Natural killer cell (primary cell): ENCODE measurements at places on chromosomes 6 and 20. TPM values are rescaled to one million over a fixed set of nuclear protein-coding genes. Genes with fewer than 3 reads are reported as not detected.

DNA sequence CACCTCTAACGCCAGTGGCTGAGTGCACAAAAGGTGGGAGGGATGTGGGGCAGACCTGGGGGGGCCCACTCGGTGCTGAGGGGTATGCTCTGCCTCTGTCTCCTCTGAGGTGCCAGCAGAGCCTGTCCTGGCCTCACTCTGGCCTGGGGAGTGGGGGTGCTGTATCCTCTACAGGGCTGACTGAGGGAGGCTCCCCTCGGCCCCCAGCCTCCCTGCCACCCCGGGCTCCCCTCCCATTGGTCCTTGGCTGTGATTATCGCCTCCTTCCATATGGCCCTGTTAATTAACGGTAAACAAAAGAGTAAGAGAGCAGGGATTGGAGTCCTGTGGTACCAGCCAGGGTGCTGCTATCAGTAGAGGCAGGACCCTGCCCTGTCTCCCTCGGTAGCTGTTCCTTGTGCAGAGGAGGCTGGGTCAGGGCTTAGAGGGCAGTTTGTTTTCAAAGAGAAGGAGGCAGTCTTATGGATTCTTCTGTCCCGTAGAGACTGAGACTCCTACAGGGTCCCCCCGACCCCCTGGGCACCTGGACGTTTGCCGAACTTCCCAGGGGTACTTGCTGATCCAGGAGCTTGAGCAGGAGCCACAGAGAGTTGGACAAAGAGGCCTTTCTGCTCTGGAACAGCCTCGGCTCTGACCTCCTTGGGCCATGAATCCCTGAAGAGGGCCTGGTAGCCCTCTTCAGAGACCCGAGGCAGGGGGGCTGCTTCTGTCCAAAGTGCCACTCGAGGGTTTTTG, 1.8 kb downstream of the MYT1 start:
- DNase-seq: no peak

DNA sequence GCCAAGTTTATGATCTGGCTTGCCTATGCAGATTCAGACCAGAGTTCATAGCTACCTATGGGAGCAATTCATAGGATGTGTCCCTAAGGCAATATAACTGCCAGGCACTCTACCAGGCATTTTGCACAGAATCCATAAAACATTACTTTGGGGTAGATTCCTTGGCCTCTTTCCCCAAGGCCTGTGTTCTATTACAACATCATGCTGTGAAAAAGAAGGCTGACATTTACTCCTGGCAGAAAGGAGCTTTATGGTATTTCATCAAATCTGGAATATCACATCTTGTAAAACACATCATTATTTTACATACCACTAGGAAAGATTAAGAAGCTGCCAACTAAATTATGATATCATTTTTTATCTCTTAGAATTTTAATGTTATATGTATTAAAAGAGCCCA, 287.0 kb upstream of the MARCKS start:
- DNase-seq: no peak

DNA sequence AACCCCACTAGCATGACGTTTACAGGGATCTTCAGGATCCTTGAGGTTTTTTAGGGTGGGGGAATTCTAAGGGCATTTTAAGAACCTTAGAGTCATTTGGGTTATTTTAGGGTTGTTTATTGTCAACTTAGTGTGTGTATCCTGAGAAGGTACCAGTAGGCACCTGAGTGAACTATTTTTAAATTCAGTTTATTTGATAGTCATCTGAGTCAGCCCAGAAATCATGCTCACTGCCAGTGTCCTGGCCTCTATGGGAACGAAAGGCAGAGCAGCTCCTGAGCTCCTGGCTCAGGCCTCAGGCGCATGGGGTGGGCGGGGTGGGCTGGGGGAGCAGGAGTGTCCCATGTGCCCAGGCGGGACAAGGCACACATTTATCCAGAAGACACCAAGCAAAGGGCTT, 52.0 kb downstream of the PRND start:
- DNase-seq: no peak

- no peak for DNase-seq
Observed at GRCh38 chr6:21222656-21223055, 370.9 kb upstream of the SOX4 start.

- no peak for DNase-seq
Observed at GRCh38 chr6:16522937-16523336, 238.3 kb downstream of the ATXN1 start.

DNA sequence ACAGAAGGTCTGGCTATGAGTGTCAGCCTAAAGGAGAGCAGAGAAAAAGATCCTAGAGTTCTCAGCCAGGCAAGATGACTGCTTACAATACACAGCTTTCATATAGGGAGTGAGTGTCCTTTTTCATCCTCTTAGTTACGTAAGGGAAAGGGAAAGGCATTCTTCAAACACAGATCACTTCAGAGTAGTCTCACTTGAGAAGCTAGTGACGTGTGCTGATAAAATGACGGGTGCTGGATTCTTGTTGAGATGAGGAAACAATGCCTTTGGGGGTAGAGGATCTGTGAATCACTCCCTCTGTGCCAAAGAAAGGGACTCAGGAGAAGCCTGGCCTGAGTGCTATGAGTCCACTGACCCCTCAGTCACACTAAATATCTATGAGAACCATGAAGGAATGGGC, 117.3 kb downstream of the QRSL1 start:
- DNase-seq: no peak

- DNase-seq: no peak
Observed at GRCh38 chr6:126026001-126026400, 39.7 kb downstream of the TRMT11 start.

- no peak for DNase-seq
Observed at GRCh38 chr6:45377043-45377553, 636 bp downstream of the SUPT3H start.

DNA sequence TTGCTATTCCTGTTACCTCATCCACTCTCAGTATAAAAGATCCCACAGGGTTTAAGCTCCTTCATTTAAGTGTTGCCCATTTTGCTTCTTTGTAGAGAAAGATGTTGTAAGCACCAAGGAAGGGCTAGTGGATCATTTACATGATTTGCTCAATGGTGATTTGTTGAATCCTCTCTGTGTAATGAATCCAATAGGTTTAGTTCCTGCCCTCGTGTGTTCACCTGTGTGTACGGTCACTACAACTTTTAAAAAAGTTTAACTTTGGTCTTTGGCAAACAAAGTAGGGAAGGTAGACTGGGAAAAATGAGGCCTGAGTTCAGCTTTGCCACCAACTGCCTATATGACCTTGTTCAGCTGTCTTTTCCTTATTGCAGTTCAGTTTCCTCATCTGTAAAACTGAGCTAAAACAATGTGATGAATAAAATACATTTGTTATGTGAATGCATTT, 51.5 kb downstream of the DHX35 start:
- DNase-seq: no peak

- DNase-seq: no peak
Observed at GRCh38 chr6:144681334-144681733, 396.2 kb downstream of the UTRN start.

- DNase-seq: no peak
Observed at GRCh38 chr6:22558288-22558882, 11.0 kb upstream of the HDGFL1 start.

GRCh38 chr20:5600982-5601381, 149.2 kb upstream of the SHLD1 start:
- no peak for DNase-seq

- DNase-seq: no peak
Observed at GRCh38 chr6:67141005-67141404, 1434.0 kb upstream of the EYS start.

DNA sequence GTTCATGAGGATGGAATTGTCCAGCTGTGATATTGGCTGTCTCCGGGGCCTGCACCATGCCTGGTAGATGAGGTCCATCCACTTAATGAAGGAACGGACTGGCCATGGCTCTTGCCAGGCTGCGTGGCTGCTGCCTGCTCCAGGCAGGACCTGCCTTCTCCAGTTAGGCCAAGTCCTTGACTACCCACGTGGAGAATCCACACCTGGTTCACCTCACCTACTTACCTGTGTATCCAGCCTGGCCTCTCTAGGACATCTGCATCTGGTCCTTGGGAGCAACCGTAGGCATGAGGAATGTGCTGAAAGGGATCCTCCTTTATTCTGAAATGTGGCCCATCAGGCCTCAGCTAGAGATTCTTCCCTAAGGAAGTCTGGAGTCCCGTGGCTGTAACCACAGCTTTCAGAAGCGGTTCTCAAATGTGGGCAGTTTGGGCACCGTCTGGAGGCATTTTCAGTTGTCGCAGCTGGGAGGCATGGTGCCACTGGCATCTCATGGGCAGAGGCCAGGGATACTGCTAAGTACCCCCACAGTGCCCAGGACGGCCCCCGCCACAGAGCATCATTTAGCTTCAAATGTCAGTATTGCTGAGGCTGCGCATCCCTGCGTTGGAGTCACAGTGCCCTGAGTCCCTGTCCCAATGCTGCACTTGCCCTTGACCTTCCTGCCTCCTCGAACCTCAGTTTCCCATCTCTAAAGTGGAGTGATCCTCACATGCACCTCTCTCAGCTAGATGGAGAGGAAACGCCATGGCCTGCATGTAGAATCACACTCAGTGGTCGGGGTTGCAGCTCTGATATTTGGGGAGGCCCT, 67.5 kb downstream of the PHACTR3 start:
- no peak for DNase-seq

GRCh38 chr20:15584507-15584906, 988.7 kb downstream of the KIF16B start:
- DNase-seq: no peak

DNA sequence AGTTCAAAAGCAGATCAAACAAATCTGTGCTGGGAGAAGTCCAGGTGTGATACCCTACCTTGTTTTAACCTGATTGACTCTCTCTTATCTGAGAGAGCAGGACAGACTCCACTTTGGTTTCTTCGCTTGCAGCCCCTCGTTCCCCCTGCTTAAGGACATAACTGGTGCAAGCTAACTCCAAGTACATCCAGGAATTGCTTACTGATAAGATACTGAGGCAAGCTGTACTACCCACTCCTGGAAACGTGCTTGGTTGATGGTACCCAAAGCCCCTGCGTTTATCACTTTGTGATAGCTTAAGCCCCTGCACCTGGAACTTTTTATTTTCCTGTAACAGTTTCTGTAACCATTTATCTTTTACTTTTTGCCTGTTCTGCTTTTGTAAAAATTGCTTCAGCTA, 157.0 kb upstream of the OLIG3 start:
- DNase-seq: no peak

Gene FAM83B
- total RNA-seq: not detected

Gene R3HDML
- not detected for total RNA-seq
